ENCODE measurements at places on chromosomes 6 and 20.
A peak's percentile ranks its signal among the peaks of the same experiment; 100 is the strongest.

DNA sequence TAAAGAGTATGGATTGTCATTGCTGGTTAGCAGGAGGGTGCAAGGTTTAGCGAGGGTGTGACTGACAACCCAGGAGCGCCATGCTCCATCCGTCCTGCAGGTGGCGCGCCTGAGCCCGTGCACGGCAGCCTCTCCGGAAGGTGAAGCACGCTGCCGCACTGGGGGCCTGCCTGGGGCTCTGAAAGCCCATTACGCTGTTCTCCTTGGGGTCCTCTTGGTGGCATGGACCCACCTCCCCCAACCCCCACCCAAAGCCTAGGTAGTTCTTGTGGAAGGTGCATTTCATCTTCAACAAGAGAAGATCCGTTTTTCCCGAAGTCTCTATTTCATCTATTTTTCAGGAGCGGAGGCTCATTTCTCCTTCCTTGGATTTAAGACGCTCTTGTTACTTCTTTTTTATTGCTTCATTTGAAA lies 197.4 kb upstream of the KCNG1 start:
- peak; percentile 30 for DNase-seq
- H3K4me1 ChIP-seq = peaks cover 8% of the 10 kb centered on the region
- peaks cover 2% of the 10 kb centered on the region for H3K36me3 ChIP-seq
- H3K4me3 ChIP-seq = no peak overlapping the region
- H3K27me3 ChIP-seq = peaks cover 18% of the 10 kb centered on the region
- H3K27ac ChIP-seq = no peak overlapping the region

DNA sequence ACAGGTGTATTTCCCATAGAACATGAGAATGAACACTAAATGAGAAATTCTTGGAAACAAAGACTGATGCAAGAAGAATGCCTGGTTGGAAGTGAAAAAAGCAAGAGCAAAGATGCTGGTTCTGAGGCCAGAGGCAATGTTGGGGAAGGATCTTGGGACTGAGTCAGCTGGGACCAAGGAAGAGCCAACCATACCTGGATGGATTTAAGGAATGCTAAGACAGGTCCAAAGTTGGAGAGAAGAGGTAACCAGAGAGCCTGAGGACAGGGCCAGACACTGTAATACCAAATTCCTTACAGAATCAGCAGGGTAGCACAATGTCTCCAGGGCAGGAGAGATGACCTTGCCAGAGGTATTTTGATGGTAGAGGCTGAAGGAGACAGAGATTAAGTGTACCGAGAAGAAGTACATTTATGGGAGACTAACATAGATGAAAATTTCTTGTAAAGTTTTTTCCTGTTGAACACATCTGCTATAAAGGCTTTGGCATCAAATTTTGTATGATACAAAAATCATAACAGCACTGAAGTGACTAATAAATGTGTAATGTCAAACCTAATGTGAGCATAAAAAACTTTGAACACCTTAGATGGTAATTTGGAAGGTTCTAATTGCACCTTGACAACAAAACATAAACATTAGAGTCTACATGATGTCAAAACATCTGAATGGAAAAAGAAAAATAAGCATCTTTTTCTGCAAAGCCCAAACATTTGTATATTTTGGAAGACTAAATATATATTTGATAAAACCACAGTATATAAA lies 221.7 kb upstream of the MARCKS start:
- no peak for DNase-seq
- H3K4me3 ChIP-seq = peak overlapping the region; percentile 57
- H3K27me3 ChIP-seq = no peaks in the 10 kb centered on the region
- H3K4me1 ChIP-seq = peaks cover 42% of the 10 kb centered on the region

GRCh38 chr20:62347445-62347844 lies 19.7 kb downstream of the LAMA5 start:
- no peaks in the 10 kb centered on the region for H3K27me3 ChIP-seq
- H3K27ac ChIP-seq = no peak overlapping the region
- H3K4me3 ChIP-seq = no peak overlapping the region
- peaks cover 10% of the 10 kb centered on the region for H3K36me3 ChIP-seq
- DNase-seq = no peak
- H3K4me1 ChIP-seq = peaks cover 5% of the 10 kb centered on the region

DNA sequence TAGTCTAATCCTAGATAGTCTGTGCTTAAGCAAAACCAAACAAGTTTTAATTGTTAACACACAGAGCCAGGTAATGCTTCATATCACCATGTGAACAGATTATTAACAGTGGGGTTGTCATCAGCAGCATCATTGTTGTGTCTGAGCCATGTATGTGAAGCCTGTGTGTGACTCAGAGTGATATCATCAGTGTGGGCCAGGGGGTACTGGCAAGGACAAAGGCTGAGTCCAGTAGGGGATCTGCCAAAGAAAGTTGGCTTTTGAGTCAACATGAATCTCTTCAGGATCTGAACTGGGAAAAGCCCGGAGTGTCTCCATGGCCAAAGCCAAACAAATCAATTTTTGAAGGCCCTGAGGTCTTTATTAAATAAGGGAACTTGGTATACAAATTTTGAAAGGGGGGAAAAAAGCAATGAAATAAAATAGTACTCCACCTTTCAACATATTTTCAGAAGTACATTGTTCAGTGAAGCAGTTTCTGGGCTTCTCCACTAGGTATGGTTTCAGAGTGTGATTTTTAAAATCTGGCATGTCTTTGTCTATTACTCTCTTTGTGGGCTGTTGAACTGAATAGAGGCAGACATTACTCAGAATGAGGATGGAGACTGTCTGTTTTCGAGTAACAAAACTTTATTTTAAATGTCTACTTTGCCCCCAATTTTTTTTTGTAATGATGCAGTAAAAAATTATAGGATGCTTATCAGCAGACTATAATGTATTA lies 444.2 kb upstream of the JAG1 start:
- H3K36me3 ChIP-seq = no peaks in the 10 kb centered on the region
- H3K27me3 ChIP-seq = no peaks in the 10 kb centered on the region
- H3K4me3 ChIP-seq = no peak overlapping the region

- H3K27ac ChIP-seq = peak overlapping the region; percentile 57
- H3K36me3 ChIP-seq = peaks cover 6% of the 10 kb centered on the region
- no peaks in the 10 kb centered on the region for H3K27me3 ChIP-seq
- no peak overlapping the region for H3K4me3 ChIP-seq
- DNase-seq = no peak
- peaks cover 22% of the 10 kb centered on the region for H3K4me1 ChIP-seq
Measured at GRCh38 chr6:13409991-13410390, 77.4 kb downstream of the GFOD1 start.

- DNase-seq = peak; percentile 32
- no peaks in the 10 kb centered on the region for H3K27me3 ChIP-seq
- H3K4me1 ChIP-seq = peaks cover 74% of the 10 kb centered on the region
- no peaks in the 10 kb centered on the region for H3K36me3 ChIP-seq
- H3K4me3 ChIP-seq = peak overlapping the region; percentile 39
Measured at GRCh38 chr6:163707387-163708355, 293.2 kb downstream of the QKI start.

- no peak overlapping the region for H3K27ac ChIP-seq
- DNase-seq = no peak
- H3K27me3 ChIP-seq = peaks cover 11% of the 10 kb centered on the region
- no peak overlapping the region for H3K4me3 ChIP-seq
Measured at GRCh38 chr6:42113936-42114636, 28.3 kb downstream of the C6orf132 start.

DNA sequence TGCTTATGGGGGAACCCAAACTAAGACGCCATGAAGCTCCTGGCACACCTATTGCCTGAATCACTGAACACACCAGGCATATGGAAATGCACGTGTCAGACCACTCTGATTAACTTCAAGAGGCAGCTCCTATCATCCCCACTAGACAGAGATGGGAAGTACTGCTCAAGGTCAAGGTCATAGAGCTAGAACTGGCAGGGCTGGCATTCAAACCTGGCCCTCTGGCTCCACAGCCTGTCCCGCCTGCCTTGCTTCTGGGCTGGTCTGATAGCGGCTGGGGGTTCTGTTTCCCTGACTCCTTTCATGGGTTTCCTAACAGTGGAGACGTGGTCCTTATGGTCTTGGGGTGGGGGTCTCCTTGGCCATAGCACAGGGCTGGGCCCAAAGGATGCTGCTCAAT lies 22.6 kb upstream of the DSN1 start:
- no peaks in the 10 kb centered on the region for H3K27me3 ChIP-seq
- no peak for DNase-seq
- no peak overlapping the region for H3K4me3 ChIP-seq
- H3K27ac ChIP-seq = no peak overlapping the region
- peaks cover 29% of the 10 kb centered on the region for H3K36me3 ChIP-seq
- H3K4me1 ChIP-seq = peaks cover 7% of the 10 kb centered on the region

GRCh38 chr20:1274485-1275311 lies 8.6 kb downstream of the SNPH start:
- no peak overlapping the region for H3K27ac ChIP-seq
- H3K4me3 ChIP-seq = no peak overlapping the region
- no peaks in the 10 kb centered on the region for H3K27me3 ChIP-seq

DNA sequence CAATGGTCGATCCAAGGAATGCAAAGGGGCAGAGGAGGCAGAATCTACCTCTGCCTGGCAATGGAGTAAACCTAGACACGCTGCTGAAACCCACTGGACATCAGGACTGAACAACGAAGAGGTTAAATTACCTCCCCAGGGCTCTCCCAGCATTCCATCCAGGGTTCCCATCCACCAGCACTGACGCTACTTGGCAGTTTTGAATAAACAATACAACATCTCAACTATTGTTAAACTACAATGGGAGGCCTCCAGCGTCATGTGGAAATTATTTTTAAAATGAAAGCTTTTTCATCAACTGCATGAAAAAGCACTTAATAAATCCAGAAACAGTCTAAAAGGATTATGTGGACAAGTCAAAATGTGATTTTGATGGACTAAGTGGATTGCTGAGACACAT lies 96.8 kb upstream of the NHSL1 start:
- no peak overlapping the region for H3K4me3 ChIP-seq
- H3K4me1 ChIP-seq = peaks cover 10% of the 10 kb centered on the region
- H3K27ac ChIP-seq = no peak overlapping the region
- no peaks in the 10 kb centered on the region for H3K36me3 ChIP-seq

DNA sequence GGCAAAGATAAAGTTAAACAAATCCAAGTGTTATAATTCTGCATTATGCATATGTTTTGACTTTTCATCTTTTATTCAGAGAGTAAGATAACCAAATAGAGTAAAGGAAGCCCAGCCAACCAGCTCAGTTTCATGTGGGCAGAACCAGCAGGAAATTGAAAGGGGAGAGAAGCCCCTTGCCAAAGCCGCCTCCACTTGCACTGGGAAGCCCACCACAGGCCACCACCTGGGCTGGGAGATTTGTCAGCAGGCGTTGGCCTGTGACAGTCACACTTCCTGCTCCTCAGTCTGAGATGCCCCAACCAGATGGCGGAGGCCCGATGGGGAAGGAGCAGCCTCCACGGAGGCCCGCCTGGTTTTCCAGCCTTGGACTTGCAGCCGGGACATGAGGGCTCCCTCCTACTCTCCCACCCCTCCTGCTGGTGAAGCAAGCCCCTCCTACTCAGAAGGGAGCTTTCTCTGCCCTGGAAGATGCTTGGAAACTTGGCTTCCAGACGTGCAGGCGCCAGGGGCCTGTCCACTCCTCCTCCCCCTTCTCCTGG lies 166.8 kb upstream of the SULF2 start:
- H3K4me3 ChIP-seq = no peak overlapping the region
- no peak for DNase-seq
- peaks cover 9% of the 10 kb centered on the region for H3K27me3 ChIP-seq
- no peak overlapping the region for H3K27ac ChIP-seq
- H3K4me1 ChIP-seq = peaks cover 4% of the 10 kb centered on the region
- no peaks in the 10 kb centered on the region for H3K36me3 ChIP-seq

DNA sequence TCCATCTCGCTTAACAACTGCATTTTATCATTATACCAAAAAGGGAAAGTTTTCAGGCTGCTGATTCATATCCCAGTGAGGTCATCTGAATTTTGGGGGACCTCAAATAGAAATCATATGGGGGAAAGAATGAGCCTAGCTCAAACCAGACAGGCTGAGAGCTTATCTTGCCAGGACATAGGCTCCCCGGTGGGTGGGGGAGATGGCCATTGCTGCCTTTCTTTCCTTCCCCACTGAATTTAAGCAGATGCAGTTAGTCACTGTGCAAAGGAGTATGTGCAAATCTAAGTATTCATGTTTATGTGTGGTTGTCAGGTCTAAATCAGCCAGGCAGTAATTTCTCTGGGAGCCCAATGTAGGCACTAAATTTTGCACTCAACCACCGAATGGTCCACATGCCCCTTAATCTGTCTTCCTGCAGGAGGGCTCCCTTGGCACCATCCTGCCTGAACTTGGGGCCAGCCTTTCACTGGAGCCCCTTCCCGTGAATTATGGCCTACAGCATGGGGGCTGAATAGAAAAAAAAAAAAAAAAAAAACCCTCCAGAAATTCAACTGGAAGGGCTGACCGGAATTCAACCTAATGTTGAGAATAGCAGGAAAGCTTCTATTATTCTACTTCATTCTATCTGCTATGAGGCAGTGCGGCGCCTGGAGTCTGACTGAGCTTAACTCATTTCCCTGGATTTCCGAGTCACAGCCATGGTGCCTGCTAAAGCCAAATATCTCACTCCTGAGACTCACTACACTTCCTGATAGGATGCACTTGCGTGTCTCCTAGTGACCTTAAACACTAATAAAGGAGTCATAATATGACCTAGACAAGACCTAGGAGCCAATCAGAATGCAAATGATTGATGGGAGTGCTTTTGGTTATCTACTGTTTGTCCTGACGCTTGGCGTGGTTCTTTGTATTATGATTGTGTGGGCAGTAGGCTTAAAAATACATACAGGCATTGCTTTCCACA lies 161.5 kb upstream of the HEY2 start:
- no peaks in the 10 kb centered on the region for H3K27me3 ChIP-seq
- H3K4me1 ChIP-seq = no peaks in the 10 kb centered on the region
- no peaks in the 10 kb centered on the region for H3K36me3 ChIP-seq
- H3K27ac ChIP-seq = no peak overlapping the region
- no peak overlapping the region for H3K4me3 ChIP-seq
- DNase-seq = no peak

GRCh38 chr20:48019496-48019895 lies 234.2 kb upstream of the SULF2 start:
- no peak overlapping the region for H3K4me3 ChIP-seq
- no peaks in the 10 kb centered on the region for H3K4me1 ChIP-seq
- H3K27ac ChIP-seq = no peak overlapping the region
- no peak for DNase-seq

DNA sequence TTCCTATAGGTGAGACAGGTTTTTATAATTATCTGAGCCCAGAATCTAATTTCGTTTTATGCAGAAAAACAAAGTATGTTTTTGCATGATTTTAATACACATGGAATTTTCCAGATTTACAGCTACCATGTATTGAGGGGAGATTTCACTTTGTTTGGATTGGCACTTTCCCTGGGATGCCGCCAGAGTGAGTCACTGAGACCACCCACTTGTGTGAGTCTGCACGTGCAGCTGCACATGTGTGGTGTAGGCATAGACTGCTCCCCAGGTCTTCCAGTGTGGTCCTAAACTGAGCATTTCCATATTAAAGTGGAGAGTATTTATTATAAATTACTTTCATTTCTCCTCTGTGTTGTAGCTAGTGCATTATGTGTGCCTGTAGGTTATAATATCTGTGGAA lies 186.8 kb downstream of the UBE3D start:
- H3K4me3 ChIP-seq = no peak overlapping the region
- H3K27ac ChIP-seq = no peak overlapping the region
- no peak for DNase-seq
- no peaks in the 10 kb centered on the region for H3K36me3 ChIP-seq
- no peaks in the 10 kb centered on the region for H3K27me3 ChIP-seq

- DNase-seq = no peak
- H3K27ac ChIP-seq = no peak overlapping the region
- no peaks in the 10 kb centered on the region for H3K36me3 ChIP-seq
- H3K4me1 ChIP-seq = peaks cover 21% of the 10 kb centered on the region
Measured at GRCh38 chr20:54086507-54087039, 16.2 kb upstream of the BCAS1 start.
